Thymus (tissue), 14 donors: ENCODE measurements at places on chromosomes 7 and 10. TPM values are rescaled to one million over a fixed set of nuclear protein-coding genes. Genes with fewer than 3 reads are reported as not detected.
A peak's percentile ranks its signal among the peaks of the same experiment; 100 is the strongest.

Gene AKR1D1
- total RNA-seq: 0.05 TPM

Gene TUBAL3
- 1.3 TPM for total RNA-seq

Gene NUB1
- 69.8 TPM for total RNA-seq

Gene RPEL1
- total RNA-seq: 0.05 TPM

Gene CCDC172
- total RNA-seq: 0.05 TPM

- no peaks in the 10 kb centered on the region for H3K36me3 ChIP-seq
- H3K27ac ChIP-seq: no peak overlapping the region
- no peaks in the 10 kb centered on the region for H3K4me1 ChIP-seq
- H3K27me3 ChIP-seq: no peaks in the 10 kb centered on the region
- no peak overlapping the region for H3K4me3 ChIP-seq
Observed at GRCh38 chr10:91551856-91552255, 81.0 kb downstream of the PPP1R3C start.

DNA sequence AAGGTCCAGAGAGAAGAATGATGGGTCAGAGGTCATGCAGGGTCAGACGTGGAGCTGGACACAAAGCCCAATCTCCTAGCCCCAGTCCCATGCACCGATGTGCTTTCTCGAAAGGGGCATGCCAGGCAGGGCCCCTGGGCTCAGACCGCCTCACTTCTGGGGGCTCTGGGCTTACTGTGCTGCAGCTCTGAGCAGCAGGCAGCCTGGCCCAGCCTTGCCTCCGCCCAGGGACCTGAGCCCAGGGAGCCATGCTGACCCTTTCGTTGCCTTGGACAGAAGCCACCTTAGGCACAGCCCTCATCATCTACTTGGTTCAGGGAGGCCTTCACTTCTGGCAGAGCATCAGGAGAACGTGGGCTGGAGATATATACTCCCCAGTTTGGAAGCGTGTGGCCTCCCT is 161.2 kb downstream of the GRK5 start:
- no peaks in the 10 kb centered on the region for H3K27me3 ChIP-seq
- no peaks in the 10 kb centered on the region for H3K36me3 ChIP-seq
- H3K4me1 ChIP-seq: peaks cover 8% of the 10 kb centered on the region
- H3K4me3 ChIP-seq: no peak overlapping the region
- no peak for DNase-seq
- peak overlapping the region; percentile 33 for H3K27ac ChIP-seq

- H3K27ac ChIP-seq: no peak overlapping the region
- no peaks in the 10 kb centered on the region for H3K36me3 ChIP-seq
- H3K4me1 ChIP-seq: peaks cover 3% of the 10 kb centered on the region
- DNase-seq: no peak
- H3K27me3 ChIP-seq: no peaks in the 10 kb centered on the region
Observed at GRCh38 chr10:129104266-129105045, 362.6 kb upstream of the MGMT start.

DNA sequence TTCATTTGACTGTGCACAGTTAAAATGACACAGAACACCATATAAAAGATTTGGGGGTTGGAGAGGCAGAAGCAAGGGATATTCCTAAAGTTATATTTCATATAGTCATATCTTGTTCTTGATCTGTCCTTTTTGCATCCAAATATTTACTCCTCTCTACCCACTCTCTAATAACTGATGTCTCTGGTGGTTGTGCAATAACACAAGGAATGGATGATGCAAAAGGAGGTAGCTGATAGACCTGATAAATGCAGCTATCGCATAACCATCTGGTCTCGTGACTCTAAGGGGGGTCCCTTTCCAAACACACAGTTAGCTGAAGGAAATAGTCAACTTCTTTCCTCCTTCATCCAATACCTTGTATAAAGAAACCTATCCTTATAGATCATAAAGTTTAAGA is 123.1 kb downstream of the POLR1F start:
- H3K4me1 ChIP-seq: no peaks in the 10 kb centered on the region
- no peak overlapping the region for H3K4me3 ChIP-seq

- peaks cover 97% of the 10 kb centered on the region for H3K27me3 ChIP-seq
- no peaks in the 10 kb centered on the region for H3K4me1 ChIP-seq
- H3K36me3 ChIP-seq: no peaks in the 10 kb centered on the region
- no peak for DNase-seq
Observed at GRCh38 chr10:23192712-23193434, 761 bp downstream of the PTF1A start.

DNA sequence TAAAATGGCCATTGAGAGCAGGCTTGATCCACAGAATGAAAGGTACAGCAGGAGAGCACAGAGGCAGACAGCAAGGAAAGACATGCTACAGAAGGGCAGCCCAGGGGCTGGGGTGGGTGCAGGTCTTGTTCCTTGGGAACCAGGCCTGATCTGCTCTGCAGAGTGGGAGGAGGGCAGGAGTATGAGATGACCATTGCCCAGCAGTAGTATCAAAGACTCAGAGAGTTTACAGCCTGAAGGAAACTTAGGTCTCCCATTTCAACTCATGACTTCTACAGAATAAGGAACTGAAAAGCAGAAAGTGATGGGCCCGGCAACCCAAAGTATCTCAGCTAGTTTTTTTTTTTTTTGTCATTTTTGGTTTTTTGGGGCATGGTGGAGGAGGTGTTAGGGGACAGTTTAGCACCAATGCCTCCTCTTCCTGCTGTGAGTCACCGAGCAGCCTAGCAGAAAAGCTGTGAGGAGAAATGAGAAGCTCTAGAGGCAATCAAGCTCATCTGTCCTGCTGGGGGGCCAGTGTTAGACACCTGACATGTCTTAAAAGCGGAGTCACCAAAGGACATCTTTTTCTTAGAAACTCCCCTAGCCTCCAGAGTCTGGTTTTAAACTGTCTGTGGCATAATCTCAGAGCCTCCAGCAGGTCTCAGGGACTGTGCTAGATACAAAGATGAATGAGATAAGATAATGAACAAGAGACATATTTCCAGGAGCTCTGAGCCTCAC is 34.3 kb upstream of the HERPUD2 start:
- no peaks in the 10 kb centered on the region for H3K27me3 ChIP-seq
- no peak for DNase-seq
- H3K27ac ChIP-seq: peak overlapping the region; percentile 41

DNA sequence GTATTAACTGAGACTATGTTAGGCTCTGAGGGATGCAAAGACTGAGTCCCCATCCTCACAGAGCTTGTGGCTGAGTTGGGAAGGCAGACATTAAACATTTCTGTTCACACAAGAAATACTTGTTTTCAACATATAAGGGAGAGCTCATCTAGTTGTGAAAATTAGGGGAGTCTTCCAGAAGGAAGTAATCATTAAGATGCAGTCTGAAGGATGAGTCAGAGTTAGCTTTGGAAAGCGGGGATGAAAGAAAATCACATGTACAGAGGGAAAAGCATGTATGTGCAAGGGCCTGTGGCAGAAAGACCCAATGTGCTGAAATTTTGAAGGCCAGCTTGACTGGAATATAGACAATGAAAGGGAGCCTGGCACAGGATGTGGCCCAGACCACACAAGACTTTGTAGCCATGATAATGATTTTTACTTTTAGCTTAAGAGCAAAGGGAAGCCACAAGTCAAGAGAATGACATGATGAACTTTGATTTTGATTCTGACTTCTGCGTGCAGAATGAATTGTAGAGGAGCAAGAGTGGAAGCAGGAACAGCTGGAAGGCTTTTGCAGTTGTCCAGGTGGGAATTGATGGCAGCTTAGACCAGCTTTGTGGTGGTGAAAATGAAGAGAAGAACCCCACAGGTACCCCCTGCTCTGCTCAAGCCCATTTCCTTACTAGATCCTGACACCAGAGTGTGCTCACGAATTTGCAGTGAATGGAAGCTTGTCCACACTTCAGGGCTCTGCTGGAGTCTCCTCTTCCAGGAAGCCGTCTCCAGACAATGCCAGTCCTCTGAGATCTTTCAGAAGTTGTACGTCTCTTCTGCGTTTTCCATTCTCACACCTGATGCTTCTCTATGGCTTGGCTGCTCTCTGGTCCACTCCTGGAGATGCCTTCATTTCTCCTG is 115.6 kb downstream of the ATXN7L1 start:
- DNase-seq: peak; percentile 22
- H3K4me3 ChIP-seq: no peak overlapping the region
- no peaks in the 10 kb centered on the region for H3K27me3 ChIP-seq
- H3K4me1 ChIP-seq: no peaks in the 10 kb centered on the region

DNA sequence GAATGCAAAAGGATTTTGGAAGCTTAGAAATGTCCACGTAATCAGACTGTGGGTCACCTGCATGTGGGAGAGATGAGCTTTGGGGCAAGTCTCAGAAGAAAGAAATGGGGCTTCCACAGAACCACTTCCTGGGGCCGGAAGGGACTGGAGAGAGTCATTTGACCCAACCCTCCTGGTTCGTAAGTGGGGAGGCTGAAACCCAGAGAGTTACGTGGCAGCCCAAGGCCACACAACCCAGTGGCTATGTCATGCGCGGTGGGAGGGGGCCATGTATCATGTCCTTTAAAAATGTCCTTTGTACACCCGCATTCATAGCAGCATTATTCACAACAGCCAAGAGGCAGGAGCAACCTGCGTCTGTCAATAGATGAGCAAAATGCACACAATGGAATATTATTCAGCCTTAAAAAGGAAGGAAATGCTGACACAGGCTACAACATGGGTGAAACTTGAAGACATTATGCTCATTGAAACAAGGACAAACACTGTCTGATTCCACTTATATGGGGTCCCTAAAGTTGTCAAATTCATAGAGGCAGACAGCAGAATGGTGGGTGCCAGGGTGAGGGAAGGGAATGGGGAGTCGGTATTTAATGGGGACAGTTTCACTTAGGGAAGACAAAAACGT is 15.1 kb downstream of the CAMK2B start:
- peaks cover 81% of the 10 kb centered on the region for H3K27me3 ChIP-seq
- no peak overlapping the region for H3K27ac ChIP-seq
- H3K4me3 ChIP-seq: no peak overlapping the region
- no peaks in the 10 kb centered on the region for H3K36me3 ChIP-seq

- H3K27me3 ChIP-seq: no peaks in the 10 kb centered on the region
- no peak overlapping the region for H3K27ac ChIP-seq
- no peak overlapping the region for H3K4me3 ChIP-seq
Observed at GRCh38 chr10:72097448-72098300, 9.3 kb upstream of the SPOCK2 start.

DNA sequence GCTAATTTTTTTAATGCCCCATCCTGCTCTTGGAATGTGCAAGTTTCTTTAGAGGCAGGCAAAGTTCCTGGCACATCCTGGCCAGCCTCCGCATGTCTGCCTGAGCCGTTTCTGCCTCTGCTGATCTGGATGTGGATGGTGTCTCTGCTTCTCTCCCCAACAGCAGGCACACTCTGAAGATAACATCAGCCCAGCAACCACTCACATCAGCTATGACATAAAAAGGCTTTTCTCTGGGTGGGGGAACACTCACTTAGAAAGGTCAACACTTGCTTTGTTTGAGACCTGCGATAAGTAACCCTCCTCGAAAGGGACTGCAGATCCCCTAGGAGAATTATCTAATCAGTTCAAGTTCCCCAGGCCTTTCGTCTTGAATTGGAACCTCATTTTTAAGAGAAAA is 142.9 kb downstream of the FGFR2 start:
- no peak overlapping the region for H3K27ac ChIP-seq
- no peak overlapping the region for H3K4me3 ChIP-seq
- H3K4me1 ChIP-seq: no peaks in the 10 kb centered on the region
- DNase-seq: no peak
- H3K27me3 ChIP-seq: no peaks in the 10 kb centered on the region

GRCh38 chr10:132876131-132876860 is 66.1 kb downstream of the CFAP46 start:
- peaks cover 41% of the 10 kb centered on the region for H3K27me3 ChIP-seq
- H3K4me1 ChIP-seq: no peaks in the 10 kb centered on the region
- DNase-seq: no peak
- H3K27ac ChIP-seq: no peak overlapping the region
- no peak overlapping the region for H3K4me3 ChIP-seq

- H3K36me3 ChIP-seq: no peaks in the 10 kb centered on the region
- H3K4me1 ChIP-seq: no peaks in the 10 kb centered on the region
- no peaks in the 10 kb centered on the region for H3K27me3 ChIP-seq
- DNase-seq: no peak
Observed at GRCh38 chr10:112333452-112333851, 40.5 kb upstream of the ACSL5 start.

GRCh38 chr7:157011333-157012112 is 1.1 kb upstream of the MNX1 start:
- DNase-seq: no peak
- peaks cover 95% of the 10 kb centered on the region for H3K27me3 ChIP-seq
- H3K4me3 ChIP-seq: peak overlapping the region; percentile 63
- H3K27ac ChIP-seq: no peak overlapping the region

GRCh38 chr10:15369256-15370211 is 1.6 kb downstream of the FAM171A1 start:
- no peaks in the 10 kb centered on the region for H3K4me1 ChIP-seq
- H3K4me3 ChIP-seq: peak overlapping the region; percentile 76
- H3K27ac ChIP-seq: no peak overlapping the region
- H3K27me3 ChIP-seq: peaks cover 36% of the 10 kb centered on the region
- no peaks in the 10 kb centered on the region for H3K36me3 ChIP-seq
